Activated T-helper 1 cell treated with Interleukin-2 at 50 U/mL for 16 hours (primary cell): ENCODE measurements at places on chromosomes 4 and X.

DNA sequence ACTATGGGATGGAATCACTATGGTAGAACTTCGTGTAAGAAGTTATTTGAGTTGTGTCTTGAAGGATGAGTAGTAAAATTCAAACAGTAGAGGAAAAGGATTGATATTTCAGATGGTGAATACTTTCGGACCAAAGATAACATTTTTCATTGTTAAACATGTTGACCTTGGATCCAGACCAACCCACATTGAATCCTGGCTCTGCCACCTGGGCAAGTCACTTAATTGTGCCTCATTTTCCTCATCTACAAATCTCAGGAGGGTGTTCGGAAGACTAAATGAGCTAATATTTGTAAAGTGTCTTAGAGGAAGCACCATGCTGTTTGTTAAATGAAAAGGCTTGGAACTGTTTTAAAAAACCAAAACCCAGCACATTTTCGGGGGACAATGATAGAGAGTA lies 1.4 kb upstream of the AIFM1 start:
- no peak for DNase-seq

DNA sequence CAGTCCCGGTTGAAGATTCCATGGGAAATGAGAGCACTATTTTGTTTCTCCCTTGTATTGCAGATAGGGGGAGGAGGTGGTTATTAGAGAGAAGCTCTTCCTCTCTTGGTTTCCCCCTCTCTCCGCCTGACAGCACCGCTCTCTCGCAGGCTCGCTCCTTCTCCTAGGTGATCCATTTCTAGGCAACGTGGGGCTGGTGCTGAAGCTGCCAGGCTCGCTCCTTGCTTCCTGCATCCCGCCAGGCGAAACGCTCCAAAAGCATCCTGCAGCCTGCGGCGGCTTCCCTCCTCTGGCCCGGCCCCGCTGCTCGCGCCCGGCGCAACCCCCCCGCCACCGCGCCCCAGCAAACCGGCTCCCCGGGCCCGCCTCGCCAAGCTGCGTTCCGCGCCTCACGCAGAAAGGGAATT lies at the start of gene GRID2:
Gene GRID2 (plus strand): TSS at position 346 of the 407 bp plus-strand sequence.
- no peak for DNase-seq

GRCh38 chr4:11598591-11598990 lies 169.9 kb upstream of the HS3ST1 start:
- no peak for DNase-seq

DNA sequence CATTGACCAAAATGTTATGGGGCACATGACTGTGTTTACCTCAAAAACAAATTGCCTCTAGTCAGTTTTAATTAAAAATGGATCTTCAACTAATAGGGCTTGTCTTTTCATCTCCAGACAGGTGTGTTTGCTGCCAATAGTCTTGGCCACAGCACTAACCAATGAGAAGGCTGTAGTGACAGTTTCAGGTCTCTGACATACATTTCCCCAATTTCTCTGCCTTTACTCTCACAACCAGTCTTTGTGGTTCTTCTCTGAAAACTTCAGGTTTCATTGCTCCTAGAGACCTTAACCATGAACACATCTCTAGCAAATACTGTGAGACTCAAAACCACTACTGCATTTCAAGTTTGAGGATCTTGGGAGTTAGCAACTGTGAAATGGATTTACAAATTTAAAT lies 3.5 kb upstream of the EDNRA start:
- no peak for DNase-seq

- DNase-seq = no peak
Observed at GRCh38 chr4:68299492-68300457, 50.1 kb downstream of the YTHDC1 start.

- no peak for DNase-seq
Observed at GRCh38 chrX:106949366-106949765, 29.2 kb downstream of the CLDN2 start.

- no peak for DNase-seq
Observed at GRCh38 chr4:173343832-173344397, 9.8 kb upstream of the HMGB2 start.

- no peak for DNase-seq
Observed at GRCh38 chr4:78337244-78338020, 214.1 kb upstream of the ANXA3 start.

GRCh38 chr4:183468210-183469095 lies 24.0 kb downstream of the CDKN2AIP start:
- no peak for DNase-seq

DNA sequence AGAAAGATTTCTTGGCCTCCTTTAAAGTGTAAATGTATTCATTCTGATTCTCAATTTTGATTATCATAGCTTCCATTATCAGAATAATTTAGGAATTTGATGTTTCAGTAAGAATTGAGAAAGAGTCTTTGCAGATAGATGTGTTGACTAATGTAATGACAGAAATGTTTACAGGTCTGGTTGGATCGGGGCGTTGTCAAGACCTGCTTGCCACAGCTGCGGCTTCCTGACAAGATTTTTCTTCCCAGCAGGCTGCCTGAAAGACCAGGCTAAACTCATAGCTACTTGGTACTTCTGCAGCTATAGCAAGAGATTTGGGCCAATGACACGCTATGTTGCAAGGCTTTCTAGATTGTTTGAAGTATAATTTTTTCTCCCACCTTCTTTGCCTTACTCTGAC lies 91.5 kb upstream of the ANKRD50 start:
- DNase-seq = no peak

- DNase-seq = no peak
Observed at GRCh38 chrX:25013632-25014365, 2.0 kb downstream of the ARX start.

DNA sequence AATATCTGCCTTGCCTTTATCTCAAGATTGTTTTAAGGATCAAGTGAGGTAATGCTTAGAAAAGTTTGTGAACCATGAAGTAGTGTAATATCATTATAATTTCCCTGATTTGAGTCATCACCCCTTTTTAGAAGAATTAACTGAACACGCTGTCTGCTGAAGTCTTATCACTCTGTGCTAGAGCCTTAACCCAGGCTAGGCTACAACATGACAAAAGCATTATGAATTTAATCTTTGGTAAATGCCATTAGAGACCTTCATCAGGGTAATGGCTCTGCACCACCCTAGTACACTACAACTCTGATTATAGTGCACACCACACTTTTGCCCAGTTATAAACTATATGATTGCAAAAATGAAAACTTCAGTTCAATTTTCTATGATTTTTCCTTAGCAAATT lies 118.3 kb downstream of the ADGRL3 start:
- no peak for DNase-seq

DNA sequence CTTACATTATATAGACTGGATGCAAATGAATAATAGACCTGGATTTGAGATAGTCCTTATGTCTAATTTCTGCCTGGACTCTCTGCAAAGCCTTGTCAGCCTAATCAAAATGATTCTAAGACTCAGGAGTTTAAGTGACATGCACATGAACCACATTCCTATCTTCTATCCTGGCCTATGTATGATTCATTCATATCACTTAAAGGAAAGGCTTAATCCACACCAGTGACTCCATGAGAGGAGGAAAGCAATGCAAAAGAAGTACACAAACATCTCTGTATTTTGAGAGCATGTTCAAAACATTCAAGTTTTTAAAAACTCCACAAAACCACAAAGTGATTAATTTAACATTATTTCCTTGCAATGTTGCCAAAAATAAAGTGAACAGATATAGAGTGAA lies 14.6 kb downstream of the AMOT start:
- DNase-seq = no peak

DNA sequence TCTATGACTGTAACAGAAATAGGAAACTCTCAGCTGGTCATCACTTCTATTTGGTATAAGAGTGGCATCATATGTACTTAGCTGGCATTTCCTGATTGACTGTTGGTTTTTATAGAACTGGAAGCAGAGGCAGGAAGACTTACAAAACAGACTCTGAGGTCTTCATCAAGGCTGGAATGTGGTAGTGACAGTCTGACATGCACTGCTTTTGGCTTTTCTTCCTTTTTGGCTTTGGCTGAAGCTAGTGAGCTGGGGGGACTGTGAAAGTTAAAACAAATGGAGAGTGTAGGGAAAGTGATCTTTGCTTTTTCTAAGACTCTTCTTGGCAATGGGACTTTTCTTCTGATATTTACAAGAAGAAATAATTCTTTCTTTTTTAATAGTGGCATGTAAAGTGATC lies 121.1 kb upstream of the SLC4A4 start:
- DNase-seq = no peak
